Activated CD4-positive, alpha-beta T cell treated with anti-CD3 and anti-CD28 coated beads for 4 hours (primary cell): ENCODE measurements at places on chromosomes 6 and 20.

DNA sequence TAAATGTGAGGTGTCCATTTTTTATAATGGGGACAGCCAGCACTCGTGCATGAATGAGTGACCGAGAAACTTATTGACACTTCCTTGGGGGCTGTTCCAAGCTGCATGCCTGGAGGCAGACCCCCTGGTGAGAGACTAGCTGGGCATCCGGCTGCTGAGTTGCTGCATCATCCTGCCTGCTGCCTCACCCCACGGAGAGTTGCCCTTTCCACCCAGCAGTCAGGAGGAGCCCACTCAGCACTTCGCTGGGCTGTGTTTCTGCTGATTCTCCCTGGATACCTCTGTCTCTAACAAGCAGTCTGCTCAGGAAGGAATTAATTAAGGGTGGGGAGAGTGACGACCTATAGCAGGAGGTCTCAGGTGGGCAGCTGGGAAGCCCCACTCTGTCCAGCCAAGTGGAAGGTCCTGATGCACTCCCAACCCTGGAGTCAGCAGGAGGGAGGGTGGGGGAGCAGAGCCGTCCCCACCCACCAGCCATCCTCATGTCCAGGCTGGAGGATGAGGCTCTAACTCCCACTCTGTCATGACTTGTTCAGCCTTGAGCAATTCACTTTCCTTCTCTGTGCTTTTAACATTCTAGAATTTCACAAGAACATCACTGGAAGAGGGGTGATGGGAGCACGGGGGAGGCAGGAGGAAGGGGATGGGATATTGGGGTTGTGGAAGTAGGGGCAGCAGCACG is 177.3 kb downstream of the LRFN2 start:
- DNase-seq, result no peak

- DNase-seq, result no peak
Observed at GRCh38 chr20:47187450-47188195, 168.9 kb downstream of the ZMYND8 start.

GRCh38 chr6:25327432-25327831 is 48.3 kb downstream of the CARMIL1 start:
- no peak for DNase-seq

DNA sequence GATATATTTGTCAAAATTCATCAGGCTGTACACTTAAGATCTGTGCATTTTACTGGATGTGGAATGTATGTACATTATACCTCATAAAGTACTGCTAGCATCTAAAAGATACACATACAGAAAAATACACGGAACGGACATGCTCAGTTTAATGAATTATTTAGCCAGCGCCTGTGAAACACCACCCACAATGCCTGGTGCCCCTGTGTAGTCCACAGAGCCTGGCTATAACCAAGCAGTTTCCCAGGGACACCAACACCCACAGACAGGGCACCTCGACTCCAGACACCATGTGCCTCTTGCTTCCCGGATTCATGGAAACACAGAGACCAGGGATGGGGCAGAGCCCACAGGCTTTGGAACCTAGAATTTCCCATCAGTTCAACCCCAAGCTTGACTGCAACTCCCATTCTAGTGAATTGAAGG is 17.4 kb upstream of the ARMC12 start:
- DNase-seq, result no peak

- no peak for DNase-seq
Observed at GRCh38 chr20:46991168-46991567, 96.5 kb downstream of the EYA2 start.

DNA sequence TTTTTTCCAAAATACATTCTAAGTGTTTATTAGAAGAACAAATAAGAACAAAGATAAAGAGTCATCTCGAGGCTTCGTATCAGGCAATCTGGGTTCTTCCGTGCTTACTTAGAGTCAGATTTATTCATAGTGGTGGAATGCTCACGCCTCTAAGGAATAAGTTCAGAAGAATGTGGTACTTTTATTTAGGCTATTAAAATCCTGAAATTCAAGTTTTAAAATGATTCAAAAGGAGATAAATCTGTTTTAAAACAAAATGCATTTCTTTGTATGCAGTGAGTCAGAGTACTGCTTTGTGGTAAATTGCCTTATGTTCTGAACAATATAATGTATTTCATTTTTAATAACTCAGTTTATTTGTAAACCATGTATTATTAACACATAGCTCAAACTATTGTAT is 89.1 kb downstream of the FUT9 start:
- no peak for DNase-seq

DNA sequence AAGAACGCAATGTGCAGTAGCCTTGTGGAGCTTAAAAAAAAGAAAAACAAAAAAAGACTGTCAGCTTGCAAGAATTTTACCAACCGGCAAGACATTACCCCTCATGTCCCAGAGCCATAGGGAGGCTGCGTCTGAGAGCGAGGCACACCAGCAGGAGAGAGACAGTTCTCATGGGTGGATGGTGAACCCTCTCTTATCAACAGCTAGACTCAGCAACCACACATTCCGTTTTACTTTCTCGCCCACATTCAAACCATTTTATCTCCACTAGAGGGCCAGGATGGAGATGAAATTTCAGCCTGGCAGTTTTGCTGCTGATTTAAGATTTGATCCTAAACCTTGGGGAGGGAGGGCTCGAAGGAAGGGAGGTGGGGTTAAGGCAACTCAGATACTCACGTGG is 247.0 kb downstream of the ATXN1 start:
- peak; percentile 45 for DNase-seq

- DNase-seq, result no peak
Observed at GRCh38 chr6:10395171-10395703, 19.6 kb downstream of the TFAP2A start.

- DNase-seq, result no peak
Observed at GRCh38 chr20:45094864-45095574, 5.9 kb downstream of the KCNS1 start.

- peak; percentile 59 for DNase-seq
Observed at GRCh38 chr6:27894839-27895762, 17.1 kb downstream of the OR2B2 start.

DNA sequence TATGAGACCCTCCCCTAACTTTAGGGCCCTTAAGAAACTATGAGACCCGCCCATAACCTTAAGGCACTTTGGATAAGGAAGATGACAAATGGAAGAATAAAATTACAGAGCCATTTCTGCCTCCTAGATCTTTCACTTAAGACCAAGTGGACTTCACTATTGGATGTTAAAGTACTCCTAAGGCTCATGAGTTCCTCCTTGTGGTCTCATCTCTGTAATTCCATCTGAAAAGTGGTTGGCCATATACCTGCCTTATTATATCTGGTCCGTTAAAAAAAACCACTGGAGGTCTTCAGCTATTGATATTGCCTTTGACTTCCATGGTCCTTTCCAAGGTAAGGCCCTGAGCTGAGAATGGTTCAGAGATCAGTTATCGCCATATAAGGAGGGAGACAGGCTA is 310.3 kb downstream of the EYA4 start:
- DNase-seq, result no peak

DNA sequence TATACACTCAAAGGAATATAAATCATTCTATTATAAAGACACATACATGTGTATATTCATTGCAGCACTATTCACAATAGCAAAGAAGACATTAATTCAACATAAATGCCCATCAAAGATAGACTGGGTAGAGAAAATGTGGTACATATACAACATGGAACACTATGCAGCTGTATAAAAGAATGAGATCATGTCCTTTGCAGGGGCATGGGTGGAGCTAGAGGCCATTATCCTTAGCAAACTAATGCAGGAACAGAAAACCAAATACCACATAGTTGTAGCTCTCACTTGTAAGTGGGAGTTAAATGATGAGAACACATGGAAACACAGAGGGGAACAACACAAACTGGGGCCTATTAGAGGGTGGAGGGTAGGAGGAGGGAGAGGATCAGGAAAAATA is 121.0 kb upstream of the LOC128125822 start:
- no peak for DNase-seq

DNA sequence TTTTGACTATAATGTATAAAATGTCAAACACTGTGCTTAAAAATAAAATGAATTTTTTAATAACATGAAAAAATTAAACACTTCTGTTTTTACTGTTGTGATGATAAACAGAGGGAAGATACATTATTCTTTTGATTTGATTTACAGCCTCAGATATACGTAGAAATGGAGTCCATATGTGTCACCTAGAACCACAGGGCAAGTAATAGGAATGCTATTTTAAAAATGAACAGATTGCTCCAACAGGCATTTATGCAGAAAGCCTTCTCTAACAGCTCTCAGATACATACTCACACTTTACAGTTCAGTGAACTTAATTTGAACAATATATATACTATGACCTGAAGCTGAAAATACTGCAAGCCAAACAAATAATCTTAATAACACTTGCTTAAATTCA is 1551.0 kb downstream of the GRIK2 start:
- no peak for DNase-seq

- no peak for DNase-seq
Observed at GRCh38 chr20:60428651-60429050, 470.4 kb downstream of the CDH26 start.

DNA sequence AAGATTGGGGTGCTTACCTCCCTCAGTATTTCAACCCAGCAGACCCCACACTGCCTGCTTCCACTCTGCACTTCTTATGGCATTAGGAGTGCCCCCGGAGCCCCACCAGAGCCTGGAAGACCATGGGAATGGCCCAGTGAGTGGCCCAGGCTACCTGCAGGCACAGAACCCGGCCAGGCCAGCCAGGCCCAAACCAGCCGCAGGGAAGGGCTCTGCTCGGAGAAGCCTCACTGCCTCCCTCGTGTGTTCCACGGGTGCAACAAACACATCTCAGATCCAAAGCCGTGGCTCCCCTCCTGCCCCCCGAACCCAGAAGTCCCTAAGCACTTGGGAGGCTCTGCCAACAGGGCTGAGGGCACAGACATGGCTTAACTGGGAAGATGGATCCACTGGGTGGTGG is 283.9 kb downstream of the CDH4 start:
- no peak for DNase-seq

GRCh38 chr6:136158387-136158821 is 91.7 kb downstream of the MTFR2 start:
- no peak for DNase-seq

DNA sequence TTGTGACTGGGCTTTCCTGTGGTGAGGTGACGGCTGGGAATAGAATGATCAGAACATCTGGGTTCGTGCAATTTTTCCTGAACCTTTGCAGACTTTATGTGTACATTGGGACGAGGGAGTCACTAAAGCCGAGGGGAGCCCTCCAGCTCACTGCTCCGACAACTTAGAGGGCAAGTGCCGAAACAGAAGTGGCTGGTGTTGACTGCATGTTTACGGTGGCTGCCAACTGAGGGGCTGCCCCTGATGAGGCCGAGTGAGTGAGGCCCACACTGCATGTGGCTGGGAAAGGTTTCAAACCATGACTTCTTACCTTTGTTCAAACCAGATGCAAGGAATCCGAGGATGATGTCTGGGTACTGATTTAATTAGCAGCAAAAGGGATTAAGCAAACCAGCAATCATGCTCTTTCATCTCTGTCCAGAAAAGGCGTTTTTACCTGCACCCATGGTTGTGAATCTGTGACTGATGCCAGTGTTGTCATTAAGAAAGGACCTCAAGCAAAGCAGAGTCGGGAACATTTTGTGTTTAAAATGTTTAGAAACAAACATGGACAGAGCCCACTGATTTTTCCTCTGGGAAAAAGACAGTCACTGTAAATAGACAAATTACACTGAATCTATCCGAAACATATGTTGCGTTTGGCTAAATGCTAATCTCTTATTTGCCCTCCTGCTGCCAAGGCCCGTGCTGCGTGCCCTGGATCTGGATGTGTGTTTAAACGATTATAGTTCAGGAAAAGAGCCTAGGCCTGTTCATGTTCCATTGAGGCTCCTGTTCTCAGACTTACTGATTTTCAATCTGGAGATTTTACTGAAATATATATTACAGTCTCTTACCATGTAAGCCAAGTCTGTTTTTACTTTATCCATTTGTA is 105.1 kb downstream of the UST start:
- DNase-seq, result no peak

GRCh38 chr6:137589067-137589848 is 95.1 kb upstream of the OLIG3 start:
- peak; percentile 42 for DNase-seq

DNA sequence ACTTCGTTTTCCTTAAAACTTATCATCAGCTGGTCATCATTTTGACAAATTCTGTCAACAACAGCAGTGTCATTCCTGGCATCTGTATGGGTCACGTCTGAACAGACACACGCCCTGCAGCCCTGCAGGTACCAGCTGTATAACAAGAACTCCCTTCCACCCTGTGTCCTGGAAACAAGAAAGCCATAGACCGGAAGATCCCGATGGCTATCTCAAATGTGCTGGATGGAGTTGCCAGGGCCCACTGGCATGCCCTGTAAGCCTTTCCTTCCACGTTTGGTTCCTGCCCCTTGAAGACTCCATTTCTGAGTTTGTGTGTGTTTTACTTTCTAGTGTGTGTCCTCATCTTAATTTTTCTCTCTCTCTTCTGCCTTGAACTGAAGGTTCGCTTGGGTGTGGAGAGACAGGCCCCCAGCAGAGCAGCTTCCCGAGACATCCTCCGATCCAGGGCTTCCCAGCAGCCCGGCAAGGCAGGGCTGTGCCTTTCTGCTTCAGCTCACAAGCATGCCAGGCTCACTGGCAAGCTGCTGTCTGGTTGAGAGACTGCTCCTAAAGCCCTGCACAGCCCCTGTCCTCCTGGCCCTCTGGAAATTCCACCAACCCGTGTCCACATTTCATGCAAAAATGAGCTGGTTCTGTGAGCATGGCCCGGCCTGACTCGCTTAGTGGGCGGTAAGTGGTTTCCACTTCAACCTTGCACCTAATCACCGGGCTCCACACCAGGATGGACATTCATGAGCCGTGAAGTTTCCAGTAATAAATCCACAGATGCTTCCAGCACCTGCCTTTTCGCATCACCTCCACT is 8.7 kb downstream of the GFRA4 start:
- DNase-seq, result no peak

DNA sequence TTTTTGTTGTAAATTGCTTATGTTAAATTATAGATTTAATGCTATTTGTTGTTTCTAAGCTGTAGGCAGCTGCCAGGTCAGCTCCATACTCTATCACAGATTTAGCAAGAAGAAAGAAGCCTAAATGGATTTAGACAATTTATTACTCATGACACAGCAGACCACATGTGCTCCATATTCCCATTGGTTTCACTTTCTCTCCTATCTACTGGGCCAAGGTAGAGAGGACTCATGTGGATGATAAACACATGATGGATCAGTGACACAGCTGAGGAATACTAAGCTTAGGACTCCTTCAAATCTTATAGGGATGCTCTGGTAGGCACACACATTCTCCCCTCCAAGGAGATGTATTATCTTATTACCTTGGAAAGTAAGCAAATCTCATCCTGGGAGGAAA is 553.0 kb upstream of the ADGRB3 start:
- no peak for DNase-seq

GRCh38 chr6:105677671-105678475 is 275.0 kb upstream of the PREP start:
- no peak for DNase-seq

GRCh38 chr6:165863801-165864200 is 200.8 kb upstream of the PDE10A start:
- DNase-seq, result no peak

- DNase-seq, result no peak
Observed at GRCh38 chr6:39102821-39103136, 12.2 kb downstream of the SAYSD1 start.

GRCh38 chr6:120202878-120203277 is 853.3 kb upstream of the MAN1A1 start:
- DNase-seq, result no peak
